ENCODE measurements at places on chromosomes 1 and 21.

DNA sequence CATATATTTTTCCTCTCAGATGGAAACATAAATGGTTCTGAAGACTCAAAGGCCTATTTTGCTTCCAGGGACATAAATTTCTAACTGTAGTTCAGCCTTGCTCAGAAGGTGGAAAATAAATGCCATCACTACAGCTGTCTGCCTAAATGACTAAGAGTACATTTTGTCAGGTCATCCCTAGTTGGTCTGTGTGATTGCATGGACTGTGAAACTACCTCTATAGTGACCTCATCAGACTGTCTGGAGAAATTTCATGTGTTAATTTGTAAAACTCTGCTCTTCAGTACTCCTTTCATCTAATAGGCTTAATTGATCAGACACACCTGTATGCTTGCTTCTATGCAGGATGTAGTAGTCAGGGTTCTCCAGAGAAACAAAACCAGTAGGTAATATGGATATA is 886.9 kb downstream of the AMY1C start:
- DNase-seq: no peak

- no peak for DNase-seq
Observed at GRCh38 chr1:42817440-42817767, 207 bp upstream of the SVBP start.

GRCh38 chr1:187516874-187517273 is 688.1 kb downstream of the PLA2G4A start:
- DNase-seq: no peak

DNA sequence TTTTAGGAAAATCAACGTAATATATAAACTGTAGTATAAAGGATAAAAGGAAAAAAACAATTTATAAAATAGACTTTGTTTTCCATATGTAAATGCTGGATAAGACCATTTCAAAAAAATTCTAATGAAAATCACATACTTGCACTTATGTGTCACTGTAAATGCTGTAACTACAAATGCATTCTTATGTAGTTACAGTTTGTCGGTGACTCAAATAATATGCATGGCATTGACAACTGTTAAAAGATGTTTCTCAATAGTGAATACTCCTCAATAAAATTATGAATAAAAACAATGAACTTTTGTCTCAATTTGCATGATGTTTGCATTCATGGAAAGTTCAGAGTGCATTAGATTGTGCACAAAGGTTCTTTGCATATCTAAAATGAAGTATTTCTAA is 614.0 kb upstream of the CHRM3 start:
- DNase-seq: no peak

GRCh38 chr1:37056325-37056724 is 22.0 kb upstream of the GRIK3 start:
- no peak for DNase-seq

- no peak for DNase-seq
Observed at GRCh38 chr1:104765085-104765484, 1015.4 kb downstream of the AMY1C start.

DNA sequence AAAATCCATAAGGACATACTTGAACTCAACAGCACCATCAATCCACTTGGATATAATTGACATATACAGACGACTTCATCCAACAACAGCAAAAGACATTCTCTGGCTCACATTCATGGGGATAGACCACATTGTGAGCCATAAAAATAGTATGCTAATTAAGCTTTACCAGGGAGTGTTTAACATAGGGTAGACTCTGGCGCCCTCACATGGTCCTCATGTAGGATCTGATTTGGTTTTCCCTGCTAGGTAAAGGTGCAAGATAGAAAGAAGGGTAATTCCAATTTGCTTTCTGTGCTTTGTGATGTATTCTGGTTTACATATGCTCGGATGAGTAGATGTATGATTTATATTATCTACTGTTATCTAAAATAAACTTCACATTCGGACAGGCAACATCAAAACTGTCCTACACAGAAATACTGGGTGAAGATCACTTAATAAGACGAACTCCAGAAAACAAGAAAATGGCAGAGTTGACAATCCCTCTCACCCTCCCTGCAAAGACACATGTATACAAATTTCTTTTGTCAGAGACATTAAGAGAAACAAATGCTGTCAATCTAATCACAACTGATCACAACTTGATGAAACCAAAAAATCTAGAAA is 27.7 kb downstream of the CR1L start:
- DNase-seq: peak; percentile 17

- DNase-seq: no peak
Observed at GRCh38 chr21:44301961-44302406, 2.1 kb downstream of the PFKL start.

- DNase-seq: no peak
Observed at GRCh38 chr1:211326528-211327345, at the start of gene TRAF5. TSS of gene TRAF5 (plus strand) at chr1:211326833. CDS start at chr1:211353240, 26,407 bp downstream.

- no peak for DNase-seq
Observed at GRCh38 chr21:15014221-15014620, 50.6 kb downstream of the NRIP1 start.

GRCh38 chr1:109258481-109259466 is 9.4 kb downstream of the CELSR2 start:
- DNase-seq: no peak

DNA sequence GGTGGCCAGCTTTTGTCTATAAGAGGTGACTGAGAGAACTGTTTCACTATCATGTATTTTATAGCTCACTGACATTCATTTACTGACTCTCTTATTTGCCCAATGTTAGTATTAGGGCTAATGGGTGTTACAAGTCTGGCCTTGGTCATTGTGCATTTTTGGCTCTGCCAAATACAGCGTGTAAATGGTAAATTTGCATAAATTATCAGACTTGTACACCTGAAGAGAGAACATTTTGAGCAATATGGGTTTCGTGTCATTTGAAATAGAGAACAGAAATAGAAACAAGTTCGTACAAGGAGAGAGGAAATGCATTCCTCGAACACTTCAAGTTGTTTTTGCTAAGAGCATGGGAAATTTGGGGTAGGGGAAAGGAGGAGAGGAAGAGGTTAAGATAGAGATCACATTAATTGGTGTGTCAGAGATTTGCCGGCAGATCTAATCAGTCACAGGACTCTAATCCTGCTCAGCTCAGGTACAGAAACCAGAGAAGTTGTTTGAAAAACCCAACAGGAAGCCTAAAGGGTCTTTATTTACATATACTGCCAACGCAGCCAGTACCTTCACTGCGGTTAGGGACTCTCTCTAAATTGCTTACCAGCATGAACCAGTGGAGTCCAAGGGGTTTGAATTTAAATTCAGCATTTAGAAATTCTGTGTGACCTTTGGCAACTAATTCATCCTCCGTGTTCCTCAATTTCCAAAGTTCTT is 261.5 kb downstream of the GPATCH2 start:
- DNase-seq: no peak

GRCh38 chr1:77263708-77264107 is 18.1 kb upstream of the AK5 start:
- no peak for DNase-seq

- no peak for DNase-seq
Observed at GRCh38 chr1:96524100-96524499, 197.5 kb upstream of the PTBP2 start.

- no peak for DNase-seq
Observed at GRCh38 chr1:157086299-157086698, 13.3 kb downstream of the ETV3L start.

DNA sequence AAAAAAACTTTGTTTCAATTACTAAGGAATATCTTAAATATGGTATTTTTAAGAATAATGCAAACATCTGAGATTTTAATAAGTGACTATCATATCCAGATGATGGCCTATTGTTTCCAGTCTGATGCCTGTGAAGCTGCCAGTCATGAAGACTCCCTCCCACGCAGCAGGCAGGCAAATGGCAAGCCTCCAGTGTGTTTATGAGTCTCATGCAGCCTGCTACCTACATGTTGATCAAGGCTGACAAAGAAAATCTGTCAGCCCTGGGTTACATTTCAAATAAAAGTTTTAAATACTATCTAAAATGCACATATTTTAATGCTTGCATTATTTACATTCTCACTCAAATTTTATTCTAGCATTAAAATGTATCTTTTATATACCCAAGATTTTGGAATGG is 137.6 kb upstream of the RNPC3 start:
- no peak for DNase-seq

DNA sequence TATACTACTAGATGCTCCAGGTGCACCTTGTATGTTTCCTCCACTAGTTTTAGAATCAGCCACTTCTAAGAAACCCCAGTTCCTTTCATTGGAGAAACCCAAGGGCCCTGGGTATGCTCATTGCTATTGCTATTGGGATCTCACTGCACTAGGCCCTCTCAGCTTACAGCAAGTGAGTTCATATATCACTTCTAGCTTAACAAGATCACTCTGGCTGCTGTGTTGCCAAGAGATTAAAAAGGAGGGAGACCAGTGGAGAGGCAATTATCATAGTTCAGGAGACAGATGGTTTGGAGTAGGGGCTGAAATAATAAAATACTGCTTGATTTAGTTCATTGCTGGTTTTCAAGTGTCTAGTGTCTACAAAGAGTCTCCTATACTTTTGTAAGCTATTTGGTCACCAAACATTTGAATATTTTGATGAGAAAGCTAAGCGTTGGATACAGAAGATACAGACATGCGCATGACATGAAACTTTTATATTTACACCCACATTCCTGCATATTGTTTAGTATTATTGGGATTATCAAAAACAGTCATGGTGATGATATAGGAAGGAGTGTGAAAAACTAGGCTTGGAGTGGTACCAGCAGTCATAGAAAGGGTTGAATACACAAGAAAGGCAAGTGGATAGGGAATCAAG is 671.9 kb downstream of the ADGRL2 start:
- no peak for DNase-seq

DNA sequence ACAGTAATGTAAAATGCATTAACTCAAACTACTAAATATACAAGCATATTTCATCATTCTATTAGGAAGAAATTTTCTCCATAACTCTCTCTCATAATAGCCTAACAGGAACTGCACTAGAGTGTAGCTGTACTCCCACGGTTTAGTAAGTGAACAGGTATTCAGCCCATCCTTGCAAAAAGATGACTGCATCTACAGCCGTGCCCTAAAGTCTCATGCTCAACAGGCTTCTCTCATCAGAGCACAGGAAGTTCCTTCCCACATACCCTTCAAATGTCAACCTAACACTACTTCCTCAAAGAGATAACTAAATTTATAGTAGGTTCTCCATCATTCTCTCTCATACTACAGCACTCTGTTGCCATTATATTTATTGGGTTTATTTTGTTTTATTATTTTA is 251.6 kb downstream of the AKT3 start:
- DNase-seq: no peak

- no peak for DNase-seq
Observed at GRCh38 chr1:1677718-1678580, 14.6 kb downstream of the SLC35E2B start.

DNA sequence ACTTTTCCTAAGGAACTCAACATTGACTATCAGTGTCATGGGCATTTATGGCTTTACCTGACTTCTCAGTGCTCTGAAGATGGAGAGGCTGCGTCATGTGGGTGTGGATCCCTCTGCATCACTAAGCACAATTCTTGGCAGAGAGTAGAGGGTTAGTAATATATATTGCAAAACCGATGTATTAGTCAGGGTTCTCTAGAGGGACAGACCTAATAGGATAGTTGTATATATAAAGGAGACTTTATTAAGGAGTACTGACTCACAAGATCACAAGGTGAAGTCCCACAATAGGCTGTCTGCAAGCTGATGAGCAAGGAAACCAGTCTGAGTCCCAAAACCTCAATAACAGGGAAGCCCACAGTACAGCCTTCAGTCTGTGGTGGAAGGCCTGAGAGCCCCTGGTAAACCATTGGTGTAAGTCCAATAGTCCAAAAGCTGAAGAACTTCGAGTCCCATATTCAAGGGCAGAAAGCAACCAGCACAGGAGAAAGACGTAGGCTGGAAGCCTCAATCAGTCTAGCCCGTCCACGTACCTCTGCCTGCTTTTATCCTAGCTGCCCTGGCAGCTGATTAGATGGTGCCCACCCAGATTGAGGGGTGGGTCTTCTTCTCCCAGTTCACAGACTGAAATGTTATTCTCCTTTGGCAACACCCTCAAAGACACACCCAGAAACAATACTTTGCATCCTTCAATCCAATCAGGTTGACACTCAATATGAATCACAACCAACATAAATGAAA is 159.7 kb upstream of the NRIP1 start:
- no peak for DNase-seq

DNA sequence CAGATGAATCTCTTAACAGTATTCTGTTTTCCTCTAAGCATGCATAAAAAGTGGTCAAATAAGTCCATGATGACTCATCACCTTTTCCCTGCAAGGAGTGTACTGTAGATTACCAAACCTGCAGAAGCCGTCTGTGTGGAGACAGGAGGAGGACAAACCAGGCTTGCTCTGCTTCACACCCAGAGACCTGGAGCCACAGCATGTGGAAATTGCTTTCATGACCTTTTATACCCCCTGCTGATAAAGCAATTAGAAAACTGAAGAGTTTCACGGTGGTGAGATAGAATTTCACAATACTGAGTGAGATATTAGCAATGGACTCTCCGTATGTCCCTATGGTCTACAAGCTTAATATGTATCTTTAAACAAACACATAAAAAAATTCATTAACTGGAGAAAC is 9.4 kb downstream of the CORT start:
- DNase-seq: no peak

- no peak for DNase-seq
Observed at GRCh38 chr1:246801241-246802020, 77.2 kb downstream of the SCCPDH start.

DNA sequence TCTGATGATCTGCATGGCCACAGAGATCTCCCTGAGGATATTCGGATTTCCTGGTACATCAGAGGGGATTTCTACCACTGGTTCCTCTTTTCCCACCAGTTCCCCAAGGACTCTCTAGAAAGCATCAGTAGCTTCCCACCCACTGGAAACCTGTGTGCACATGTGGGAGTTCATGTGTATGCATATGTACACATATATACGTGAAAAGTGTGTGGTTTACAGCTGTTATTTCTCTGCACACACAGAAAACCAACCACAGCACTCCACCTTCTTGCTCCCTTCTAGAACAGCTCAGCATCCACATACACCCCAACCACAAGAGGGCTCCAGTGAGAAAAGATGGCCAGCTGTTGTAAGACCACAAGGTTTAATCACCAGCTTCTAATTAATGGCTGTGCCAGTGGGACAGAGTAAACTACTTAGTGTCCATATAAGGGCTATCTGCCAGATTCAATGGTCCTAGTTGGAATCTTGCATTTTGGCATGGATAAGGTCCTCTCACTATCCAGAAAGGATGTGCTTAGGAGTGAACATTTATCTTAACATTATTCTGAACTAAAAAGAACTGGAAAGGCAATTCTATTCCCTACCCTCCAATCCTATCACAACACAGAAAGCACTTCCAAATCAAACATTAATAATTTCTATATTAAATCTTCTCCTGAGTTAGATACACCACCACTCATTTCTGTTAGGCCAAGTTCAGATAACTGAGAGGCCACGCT is 24.1 kb downstream of the GPR3 start:
- no peak for DNase-seq
